Fibroblast of skin of scalp (primary cell): ENCODE measurements at places on chromosomes 5 and 9.

GRCh38 chr5:3122216-3122615, 370.7 kb upstream of the IRX2 start:
- no peak for DNase-seq

DNA sequence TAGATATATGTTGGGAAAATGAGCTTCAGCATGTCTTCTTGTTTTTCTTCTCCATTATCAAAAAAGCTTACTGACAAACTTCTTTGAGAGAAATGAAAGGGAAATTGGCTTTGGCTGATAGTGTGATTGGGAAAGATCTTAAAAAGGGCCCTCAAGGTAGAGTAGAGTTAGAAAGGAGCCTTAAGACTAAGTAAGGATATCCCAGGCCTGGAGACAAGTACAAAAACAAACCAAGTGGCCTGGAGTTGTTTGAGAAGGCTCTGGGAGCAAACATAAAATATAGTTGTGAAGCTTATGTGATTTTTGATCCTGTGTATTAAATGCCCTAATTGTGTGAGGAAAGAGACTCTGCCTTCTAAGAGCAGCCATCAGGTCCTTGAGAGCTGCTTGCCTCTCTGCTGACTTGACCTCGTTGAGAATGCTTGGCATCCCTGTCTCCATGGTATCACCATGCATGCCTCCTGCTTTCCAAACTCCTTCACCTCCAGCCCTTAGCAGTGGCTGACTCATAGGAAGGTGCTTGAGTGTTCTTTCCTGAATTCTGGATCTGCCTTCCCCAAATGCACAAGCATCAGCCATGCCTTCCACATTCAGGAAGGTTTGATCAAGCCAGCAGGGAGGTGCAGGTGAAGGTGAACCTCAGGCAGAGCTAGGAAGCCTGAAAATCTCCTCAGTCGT, 78.9 kb downstream of the SMARCA2 start:
- DNase-seq: peak; percentile 49

- DNase-seq: peak; percentile 56
Measured at GRCh38 chr5:152532714-152533113, 127.6 kb upstream of the NMUR2 start.

DNA sequence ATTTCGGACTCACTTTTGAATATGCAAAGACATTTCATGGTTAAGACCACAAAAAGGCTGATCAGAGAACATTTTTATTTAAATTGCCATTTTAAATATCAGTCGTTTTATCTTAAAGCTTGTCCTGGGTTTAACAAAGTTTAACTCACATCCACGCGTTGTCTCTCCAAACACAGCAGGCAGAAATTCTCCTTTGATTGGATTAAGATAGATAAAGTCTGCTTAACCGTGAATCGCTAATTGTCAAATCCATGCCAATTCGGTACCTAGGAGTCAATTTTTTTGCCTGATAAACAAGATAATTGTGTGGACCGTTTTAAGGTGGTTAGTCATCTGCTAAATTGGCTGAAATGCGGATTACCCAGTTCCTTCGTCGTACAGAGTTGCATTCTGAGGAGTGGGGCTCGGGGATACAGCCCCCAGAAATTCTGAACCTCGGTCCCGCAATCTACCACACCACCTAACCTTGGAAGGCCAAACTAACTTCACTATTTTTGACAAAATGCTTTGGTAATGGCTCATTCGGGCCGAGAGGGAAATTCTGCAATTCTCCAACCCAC, 665 bp upstream of the BTF3 start:
- DNase-seq: no peak

DNA sequence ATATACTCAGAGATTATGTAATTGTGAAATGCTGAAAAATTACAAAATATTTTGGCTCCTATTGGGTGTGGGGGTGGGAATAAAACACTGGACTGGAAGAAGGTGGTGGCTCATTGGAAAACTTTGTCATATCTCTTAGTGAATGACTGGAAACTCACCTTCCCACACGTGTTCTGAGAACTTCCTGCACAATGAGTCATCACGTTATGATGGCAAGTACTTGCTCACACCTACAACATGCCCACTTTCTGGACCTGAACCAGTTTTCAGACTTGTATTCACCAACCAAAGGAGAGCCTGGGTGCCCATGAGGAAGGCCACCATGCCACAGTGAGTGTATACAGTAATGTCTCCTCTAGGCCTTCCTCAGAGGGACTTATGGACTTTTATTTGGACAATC, 294.8 kb downstream of the ASTN2 start:
- DNase-seq: no peak

GRCh38 chr5:149172261-149172660, 31.0 kb downstream of the ABLIM3 start:
- peak; percentile 86 for DNase-seq

- no peak for DNase-seq
Measured at GRCh38 chr5:179269781-179270543, 75.3 kb downstream of the ADAMTS2 start.

GRCh38 chr5:177131352-177132135, 2.0 kb upstream of the NSD1 start:
- no peak for DNase-seq

- DNase-seq: no peak
Measured at GRCh38 chr5:135131801-135132680, 98.0 kb upstream of the PITX1 start.

GRCh38 chr9:121698627-121699570, 47.5 kb downstream of the DAB2IP start:
- peak; percentile 62 for DNase-seq

- DNase-seq: peak; percentile 14
Measured at GRCh38 chr9:19156805-19157204, 29.5 kb upstream of the PLIN2 start.

DNA sequence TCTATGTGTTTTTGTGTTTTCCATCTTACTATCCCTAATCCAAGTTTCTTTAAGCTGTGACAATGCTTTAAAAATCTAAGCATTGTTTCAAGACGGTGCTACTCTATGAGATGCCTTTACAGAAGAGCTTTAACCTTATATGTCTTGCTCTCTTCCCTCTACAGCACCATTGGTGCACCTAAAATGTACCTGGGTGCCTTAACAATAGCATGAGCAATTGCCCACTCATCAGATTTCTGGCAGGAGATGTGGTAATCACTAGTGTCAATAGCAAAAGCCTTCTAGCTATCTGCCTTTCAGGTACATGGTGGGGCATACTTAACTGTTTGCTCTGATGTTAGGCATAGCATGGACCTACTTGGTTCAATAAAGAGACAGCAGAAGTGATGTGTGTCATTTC, 222.3 kb upstream of the KIF2A start:
- DNase-seq: no peak

DNA sequence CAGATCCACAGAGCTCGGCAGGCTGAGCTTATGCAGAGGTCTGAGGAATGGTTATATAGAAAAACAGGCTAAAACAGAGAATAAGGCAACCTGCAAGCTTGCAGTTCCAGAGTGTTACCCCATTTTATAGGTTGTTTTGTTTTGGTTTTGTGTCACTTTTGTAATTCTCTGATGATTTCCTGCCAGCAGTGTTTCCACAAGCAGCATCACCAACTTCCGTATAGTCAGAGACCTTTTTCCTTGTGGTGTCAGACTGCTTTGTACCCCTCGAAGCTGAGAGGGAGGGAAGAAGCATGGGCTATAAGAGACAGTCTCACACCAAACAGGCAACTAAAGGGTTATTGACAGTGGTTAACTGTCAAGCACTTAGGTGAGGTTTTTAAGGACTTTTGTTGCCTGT, 61.8 kb downstream of the TLE4 start:
- no peak for DNase-seq

- peak; percentile 83 for DNase-seq
Measured at GRCh38 chr5:52870448-52870847, 82.7 kb downstream of the ITGA1 start.

GRCh38 chr9:128145536-128145935, 3.7 kb upstream of the LCN2 start:
- DNase-seq: no peak

DNA sequence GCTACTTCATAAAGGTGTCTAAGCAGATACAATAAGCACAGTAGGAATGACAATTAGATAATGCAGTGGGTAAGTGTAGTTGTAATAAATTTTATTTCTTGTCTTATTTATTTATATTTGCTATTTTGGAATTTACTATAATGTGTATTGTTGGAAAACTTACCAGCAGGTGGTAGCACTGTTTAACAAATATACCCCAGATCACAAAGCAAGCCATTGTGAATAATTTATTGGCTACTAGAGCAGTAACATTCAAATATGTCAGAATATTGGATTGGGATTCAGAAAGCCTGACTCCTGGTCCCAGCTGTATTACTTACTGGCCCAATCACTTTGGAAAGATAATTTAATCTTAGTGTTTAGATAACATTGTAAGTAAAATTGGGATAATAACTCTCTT, 78.0 kb downstream of the ISOC1 start:
- peak; percentile 17 for DNase-seq

GRCh38 chr9:13502484-13502883, 223.0 kb upstream of the MPDZ start:
- no peak for DNase-seq

DNA sequence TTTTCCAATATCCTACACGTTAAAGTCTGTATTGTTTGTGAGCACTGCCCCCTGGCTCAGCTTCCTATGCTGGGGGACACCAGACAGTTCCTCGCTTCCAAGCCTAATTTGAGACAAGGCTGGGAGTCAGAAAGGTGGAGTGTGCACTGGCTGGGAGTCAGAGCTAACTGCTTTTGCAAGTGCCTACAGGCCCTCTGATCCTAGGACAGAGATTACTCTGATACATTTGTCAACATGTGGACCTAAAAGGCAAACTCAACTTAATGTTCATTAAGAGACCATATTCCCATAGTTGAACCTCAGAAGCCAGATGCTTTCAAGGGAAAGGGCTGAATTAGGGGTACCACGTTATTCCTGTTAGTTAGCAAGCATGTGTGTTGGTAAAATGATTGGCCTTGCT, 80.8 kb downstream of the NIPSNAP3B start:
- no peak for DNase-seq

- peak; percentile 77 for DNase-seq
Measured at GRCh38 chr5:149834246-149834855, 104.2 kb downstream of the PPARGC1B start.

DNA sequence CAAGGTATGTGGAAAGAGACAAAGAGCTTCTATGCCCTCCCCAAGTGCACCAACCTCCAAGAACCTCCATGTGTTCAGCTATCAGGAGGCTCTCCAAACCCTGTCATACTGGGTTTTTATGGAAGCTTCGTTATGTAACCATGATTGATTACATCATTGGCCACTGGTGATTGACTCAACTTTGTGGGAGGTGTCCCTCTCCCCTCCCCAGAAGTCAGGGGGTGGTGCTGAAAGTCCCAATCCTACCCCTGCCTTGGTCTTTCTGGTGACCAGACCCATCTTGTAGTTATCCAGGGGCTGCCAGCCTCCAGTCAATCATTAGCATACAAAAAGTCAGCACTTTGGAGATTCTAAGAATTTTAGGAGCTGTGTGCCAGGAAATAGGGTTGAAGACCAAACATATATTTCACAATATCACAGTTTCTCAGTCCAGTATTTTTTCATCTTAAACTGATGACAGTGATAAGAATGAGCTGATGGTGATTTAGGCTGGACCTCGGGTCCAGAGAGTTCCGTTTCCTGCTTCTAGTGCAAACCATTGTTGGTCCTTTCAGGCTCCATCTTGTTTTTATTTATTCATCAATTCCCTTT, 27.3 kb upstream of the FANCC start:
- no peak for DNase-seq

DNA sequence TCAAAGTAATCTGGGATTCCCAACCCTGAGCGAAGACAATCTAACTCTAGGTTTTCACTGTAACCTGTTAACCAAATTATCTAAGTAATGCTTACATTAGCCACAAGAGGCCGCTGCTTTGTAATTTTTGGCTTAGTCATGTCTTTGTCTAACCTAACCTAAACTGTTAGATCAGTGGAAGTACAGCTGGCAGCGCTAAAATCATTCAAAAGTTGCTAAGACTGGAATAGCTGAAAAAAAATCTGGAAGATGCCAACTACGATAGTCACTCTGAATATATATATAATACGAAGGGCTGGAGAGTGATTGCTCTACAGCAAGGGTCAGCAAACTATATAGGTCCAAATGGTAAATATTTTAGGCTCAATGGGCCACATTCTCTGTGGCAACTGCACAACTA, 60.2 kb downstream of the FBXO38 start:
- peak; percentile 66 for DNase-seq

- DNase-seq: peak; percentile 19
Measured at GRCh38 chr5:67672636-67673035, 476.0 kb upstream of the CD180 start.

- DNase-seq: peak; percentile 44
Measured at GRCh38 chr9:112751056-112751795, 666 bp downstream of the SNX30 start.

DNA sequence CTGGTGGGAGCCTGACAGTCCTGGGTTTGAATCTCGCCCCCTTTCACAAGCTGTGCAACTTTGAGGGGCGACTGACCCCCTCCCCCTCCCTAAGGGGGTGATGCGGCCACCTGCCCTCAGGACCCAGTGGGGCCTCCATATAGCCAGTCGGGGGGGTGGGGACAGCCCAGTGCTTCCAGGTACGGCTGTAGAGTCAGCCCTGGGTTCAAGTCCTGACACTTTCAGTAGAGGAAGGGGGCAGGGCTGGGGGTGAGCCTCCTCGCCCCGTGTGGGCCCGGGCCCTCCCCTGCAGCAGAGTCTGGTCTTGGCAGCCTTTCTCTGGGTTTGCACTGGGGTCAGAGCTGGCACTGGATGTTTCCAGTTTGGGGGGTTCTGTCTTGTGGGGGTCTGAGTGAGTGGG, 216.3 kb downstream of the C9orf50 start:
- DNase-seq: no peak

DNA sequence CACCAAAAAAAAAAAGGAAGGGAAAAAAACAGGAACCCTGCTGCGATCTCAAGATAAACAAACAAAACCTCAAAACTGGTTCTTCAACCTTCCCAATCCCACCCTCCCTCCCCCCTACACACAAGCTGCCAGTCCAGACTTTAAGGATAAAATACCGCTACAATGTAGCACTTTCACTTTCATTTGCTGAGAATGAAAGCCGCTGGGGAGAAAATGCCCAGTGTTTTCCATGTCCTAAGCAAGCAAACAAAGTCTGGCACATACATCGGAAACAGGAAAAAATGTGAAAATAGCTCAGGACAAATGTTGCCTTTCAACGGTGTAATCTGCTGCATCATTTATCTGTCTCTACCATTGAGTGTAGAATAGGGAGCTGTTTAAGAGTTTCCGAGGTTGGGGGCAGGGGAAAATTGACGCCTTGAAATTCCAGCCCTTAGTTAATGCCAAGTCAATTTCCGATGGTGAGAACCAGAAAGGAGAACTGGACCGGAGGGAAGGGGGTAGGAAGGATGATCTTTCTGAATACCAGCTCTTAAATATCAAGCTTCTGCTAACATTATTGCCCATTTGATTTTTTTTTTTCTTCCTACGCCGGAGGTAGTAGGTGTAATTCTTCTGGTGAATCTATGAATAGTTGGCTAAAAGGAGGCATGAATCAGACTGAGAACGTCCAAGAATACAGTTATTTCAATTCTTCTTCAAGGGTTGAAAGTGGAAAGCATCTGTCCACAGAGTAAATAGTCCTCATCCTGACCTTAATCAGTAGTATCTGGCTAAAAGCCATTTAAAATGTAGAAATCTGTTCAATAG, 1.2 kb upstream of the ADAMTS6 start:
- peak; percentile 76 for DNase-seq

DNA sequence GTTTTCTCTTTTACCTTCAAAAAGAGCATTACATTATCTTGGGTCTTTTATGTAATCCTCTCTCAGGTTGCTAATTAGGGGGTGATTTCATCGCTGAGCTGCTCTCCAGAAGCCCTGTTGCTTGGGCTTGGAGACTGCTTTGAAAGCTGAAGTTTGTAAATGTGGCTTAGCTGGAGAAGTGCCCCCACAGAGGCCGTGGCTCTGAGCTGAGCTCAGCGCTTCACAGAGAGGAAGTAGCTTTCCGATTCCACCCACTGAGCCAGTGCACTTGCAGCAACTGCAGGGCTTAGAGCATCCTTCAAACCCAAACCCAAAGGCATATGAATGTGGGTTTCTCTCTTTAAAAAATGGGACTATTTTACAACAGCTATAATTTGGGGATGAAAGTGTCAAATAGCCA, 13.7 kb upstream of the NXNL2 start:
- DNase-seq: no peak
